ENCODE measurements at places on chromosomes 2 and 18.
A peak's percentile ranks its signal among the peaks of the same experiment; 100 is the strongest.

GRCh38 chr2:194826241-194826640, 830.8 kb upstream of the SLC39A10 start:
- DNase-seq = no peak

DNA sequence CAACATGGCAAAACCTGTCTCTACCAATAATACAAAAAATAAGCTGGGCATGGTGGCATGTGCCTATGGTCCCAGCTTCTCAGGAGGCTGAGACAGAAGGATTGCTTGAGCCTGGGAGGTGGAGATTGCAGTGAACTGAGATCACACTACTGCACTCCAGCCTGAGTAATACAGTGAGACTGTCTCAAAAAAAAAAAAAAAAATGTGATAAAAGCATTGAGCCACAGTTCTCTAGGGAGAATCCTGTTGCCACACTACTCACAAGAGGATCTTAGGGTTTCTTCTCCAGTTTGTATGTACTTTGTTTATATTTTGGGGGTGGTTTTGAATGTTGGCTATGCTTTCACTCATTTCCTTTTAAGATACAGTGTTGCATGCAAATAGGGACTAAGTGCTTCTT, 62.0 kb downstream of the TMEM185B start:
- DNase-seq = no peak

- no peak for DNase-seq
Measured at GRCh38 chr2:195360242-195360641, 296.8 kb upstream of the SLC39A10 start.

DNA sequence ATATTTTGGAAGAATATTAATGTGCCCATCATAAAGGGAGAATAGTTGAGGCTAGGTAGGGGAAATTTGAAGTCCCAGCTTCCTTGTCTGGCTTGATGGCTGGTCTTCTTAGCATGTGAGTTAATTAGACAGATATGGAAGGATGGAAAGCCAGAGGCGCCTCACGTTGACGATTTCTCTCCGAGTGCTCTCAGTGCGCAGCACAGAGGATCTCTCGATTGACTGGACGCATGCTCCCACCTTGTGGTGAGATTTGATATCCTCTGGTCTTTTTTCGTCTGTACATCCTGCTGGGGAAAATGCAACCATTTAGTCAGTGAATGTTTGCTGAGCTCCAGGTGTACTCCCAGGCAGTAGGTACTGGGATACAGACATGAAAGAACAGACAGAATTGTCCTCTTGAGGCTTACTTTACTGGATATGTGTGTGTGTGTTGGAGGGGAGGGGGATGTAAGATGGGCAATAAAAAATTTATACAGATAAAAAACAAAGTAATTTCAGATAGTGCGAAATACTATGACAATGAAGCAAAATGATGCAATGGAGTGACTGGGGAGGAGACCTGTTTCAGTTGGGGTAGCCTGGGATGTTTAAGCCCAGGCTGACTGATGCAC, 66.9 kb upstream of the ZNG1B start:
- peak; percentile 86 for DNase-seq

- DNase-seq = peak; percentile 44
Measured at GRCh38 chr2:218852911-218853667, 6.5 kb upstream of the WNT6 start.

DNA sequence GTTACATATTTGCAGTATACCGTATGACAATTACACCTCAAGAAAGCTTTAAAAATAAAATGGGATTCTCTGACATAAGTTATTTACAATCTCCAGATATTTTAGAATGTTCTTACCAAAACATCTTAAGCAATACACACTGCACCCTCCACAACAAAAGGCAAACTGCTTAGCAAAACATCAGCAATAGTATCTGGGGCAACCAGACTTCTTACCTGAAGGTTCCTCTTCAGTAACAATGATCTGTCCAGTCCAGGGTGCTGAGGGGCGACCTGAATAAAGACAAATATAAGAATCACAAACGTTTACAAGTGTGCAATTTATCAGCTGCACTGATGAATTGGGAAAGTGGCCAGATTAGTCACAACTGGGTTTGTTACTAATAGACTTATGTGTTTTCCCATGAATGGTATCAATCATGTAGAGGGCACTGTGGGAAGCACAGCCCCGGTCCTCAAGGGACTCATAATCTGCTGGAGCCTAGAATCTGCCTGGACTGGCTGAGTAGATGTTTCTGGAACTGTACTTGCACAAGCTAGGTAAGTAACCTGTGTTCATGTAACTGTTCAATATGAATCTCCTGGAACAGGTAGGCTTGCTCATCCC, 70.7 kb downstream of the MYOM1 start:
- peak; percentile 10 for DNase-seq

- no peak for DNase-seq
Measured at GRCh38 chr2:172052000-172052983, 33.0 kb upstream of the DLX1 start.

GRCh38 chr2:196702641-196703040, 63.1 kb downstream of the CCDC150 start:
- DNase-seq = no peak

GRCh38 chr2:98985905-98986666, 50.1 kb upstream of the CRACDL start:
- DNase-seq = no peak

DNA sequence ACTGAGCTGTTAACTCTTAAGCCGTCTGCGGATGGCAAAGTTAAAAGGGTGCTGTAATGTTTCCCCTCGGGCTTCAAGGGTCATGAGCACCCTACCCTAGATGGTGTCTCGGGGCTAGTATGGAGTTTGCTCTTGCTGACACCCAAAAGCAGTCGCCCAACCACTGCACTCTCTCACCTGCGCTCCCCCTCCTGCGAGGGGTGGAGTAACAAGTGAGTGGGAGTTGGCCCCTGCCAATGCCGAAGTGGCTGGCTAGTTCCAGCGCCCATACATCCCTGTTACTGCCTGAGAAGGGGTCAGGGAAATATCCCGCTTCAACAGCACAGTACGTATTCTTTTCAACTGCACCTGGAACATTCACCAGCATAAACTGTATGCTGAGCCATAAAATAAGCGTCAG, 47.5 kb downstream of the FAM117B start:
- DNase-seq = no peak

DNA sequence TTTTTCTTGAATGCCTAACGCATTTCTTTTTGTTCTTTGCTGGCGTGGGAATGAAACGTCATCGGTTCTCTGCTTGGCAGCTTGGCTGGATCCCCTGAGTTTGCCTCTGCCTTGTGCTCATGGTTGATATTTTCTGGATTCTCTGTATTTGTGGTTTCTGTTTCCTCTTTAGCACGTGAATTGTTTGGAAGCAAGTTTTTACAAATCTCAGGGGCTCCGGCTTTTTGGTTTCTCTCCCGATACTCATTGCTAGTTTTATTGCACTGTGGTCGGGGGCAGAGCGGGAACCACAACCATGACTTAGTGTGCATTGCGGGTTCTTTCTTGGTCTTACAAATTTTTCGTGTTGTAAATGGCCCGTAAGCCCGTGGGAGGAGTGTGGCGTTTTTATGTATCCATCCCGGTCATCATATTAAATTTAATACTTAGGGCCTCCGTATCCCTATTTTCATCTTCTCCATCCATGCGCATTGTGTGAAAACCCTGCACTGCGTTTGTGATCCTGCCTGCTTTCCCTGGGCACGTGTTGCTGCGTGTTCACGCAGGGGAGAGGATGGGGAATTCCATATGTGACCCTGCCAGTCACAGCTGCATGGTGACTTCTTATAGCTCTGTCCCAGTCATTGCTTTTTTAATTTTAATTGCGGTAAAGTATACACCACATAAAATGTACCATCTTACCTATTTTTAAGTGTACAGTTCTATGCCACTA, 9.4 kb downstream of the RAMP1 start:
- no peak for DNase-seq

DNA sequence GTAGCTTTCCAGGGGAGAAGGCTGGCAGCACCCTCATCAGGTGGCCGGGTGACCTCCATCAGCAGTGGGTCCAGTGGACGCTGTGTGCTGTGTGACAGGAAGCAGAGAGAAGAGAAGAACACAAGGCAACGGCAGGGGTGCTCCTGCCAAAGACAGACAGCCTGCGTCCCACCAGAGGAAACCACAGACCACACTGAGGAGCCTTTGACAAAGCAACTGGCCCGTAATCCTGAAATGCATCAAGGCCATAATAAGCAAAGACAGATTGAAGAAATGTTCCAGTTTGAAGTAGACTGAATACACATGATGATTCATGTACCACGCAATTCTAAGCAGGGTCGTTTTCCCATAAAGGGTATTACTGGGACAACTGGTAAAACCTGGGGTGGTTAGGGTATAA, 172.4 kb downstream of the FBXO15 start:
- no peak for DNase-seq

DNA sequence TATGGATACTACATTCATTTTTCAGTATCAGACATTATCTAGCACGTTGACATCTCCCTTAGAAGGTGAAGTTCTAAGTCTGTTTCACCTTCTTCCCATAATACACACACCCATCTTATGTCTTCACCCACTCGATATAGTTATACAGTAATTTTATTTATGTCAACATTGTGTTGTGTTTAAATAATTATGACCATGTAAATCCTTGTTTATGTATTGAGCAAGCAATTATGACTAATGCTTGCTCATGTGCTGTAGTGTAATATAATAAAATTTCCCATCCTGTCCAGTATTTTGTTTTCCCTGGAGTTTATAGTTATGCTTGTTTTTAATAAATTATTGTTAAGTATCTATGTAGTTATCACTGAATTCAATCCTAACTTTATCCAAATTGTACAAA, 163.2 kb downstream of the MTX2 start:
- no peak for DNase-seq

- no peak for DNase-seq
Measured at GRCh38 chr2:199414001-199414400, 43.7 kb downstream of the SATB2 start.

DNA sequence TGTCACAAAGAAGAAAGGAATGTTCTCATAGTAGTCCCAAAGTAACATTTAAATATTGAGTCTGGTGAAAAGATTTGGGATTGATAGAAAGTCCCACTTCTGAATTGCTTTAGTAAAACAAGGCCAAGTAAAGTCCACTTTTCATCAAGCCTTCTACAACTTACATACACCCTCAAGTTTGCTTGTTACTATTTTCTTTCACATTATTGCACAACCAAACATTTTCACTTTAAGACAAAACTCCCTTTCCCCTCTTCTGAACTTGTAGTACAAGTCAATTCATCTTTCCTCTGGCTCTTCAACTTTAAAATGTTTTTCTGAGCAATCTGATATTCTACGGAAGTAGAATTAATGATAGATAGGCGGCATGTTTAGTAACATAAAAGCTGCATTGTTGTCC, 11.0 kb downstream of the MAIP1 start:
- DNase-seq = no peak

GRCh38 chr2:27323596-27324285, 844 bp upstream of the MPV17 start:
- DNase-seq = peak; percentile 18

GRCh38 chr2:43531251-43531650, 64.6 kb downstream of the THADA start:
- DNase-seq = no peak

GRCh38 chr2:228261546-228261945, 80.1 kb upstream of the SPHKAP start:
- no peak for DNase-seq

- DNase-seq = peak; percentile 63
Measured at GRCh38 chr2:42036413-42036812, 11.4 kb upstream of the PKDCC start.

GRCh38 chr2:241188361-241189092, at the start of gene ANO7:
Gene ANO7, plus strand, starts transcription at chr2:241188677. Its CDS starts 1,387 bp downstream, at chr2:241190064.
- peak; percentile 41 for DNase-seq

DNA sequence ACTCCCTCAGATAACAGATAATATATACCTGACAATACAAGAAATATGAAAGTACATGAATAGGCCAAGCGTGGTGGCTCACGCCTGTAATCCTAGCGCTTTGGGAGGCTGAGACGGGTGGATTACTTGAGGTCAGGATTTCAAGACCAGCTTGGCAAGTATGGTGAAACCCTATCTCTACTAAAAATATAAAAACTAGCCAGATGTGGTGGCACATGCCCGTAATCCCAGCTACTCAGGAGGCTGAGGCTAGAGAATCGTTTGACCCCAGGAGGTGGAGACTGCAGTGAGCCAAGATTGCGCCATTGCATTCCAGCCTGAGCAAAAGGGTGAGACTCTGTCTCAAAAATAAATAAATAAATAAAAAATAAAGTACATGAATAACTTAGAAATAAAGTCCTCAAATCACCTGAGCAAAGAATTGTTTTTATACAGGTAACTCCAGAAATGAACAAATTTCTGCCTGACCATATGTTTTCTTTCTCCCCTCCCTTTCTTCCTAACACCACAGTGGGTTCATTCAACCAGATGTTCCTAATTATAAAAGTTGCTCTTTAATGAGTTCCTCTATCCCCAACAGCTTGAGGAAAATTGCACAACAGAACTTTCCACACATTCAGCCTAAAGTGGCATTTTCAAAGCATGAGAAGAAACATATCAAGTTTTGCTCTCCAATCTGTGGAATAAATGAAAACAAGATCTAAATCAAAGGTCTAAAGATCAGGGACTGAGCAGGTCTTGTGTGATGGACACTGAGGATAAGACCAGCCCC, 33.6 kb upstream of the AP1S3 start:
- DNase-seq = no peak

GRCh38 chr2:239253701-239254436, 147.0 kb downstream of the HDAC4 start:
- DNase-seq = no peak

- no peak for DNase-seq
Measured at GRCh38 chr2:85264471-85264870, 63.3 kb downstream of the TGOLN2 start.

DNA sequence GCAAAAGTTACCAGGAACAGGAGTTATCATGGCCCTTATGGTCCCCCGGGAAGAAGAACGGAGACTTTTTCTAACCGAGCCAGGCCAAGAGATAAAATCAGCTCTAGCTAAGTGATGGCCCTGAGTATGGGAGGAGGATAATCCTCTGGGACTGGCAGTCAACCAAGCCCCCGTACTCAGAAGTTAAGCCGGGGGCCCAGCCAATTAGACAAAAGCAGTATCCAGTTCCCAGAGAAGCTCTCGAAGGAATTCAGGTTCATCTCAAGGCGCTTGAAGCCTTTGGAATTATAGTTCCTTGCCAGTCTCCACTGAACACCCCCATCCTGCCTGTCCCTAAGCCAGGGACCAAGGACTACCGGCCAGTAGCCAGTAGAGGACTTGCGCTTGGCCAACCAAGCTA, 365.3 kb upstream of the TCF4 start:
- no peak for DNase-seq

- DNase-seq = no peak
Measured at GRCh38 chr18:79598633-79599175, 80.9 kb upstream of the CTDP1 start.

- no peak for DNase-seq
Measured at GRCh38 chr2:145547620-145548019, 1027.7 kb upstream of the ZEB2 start.

DNA sequence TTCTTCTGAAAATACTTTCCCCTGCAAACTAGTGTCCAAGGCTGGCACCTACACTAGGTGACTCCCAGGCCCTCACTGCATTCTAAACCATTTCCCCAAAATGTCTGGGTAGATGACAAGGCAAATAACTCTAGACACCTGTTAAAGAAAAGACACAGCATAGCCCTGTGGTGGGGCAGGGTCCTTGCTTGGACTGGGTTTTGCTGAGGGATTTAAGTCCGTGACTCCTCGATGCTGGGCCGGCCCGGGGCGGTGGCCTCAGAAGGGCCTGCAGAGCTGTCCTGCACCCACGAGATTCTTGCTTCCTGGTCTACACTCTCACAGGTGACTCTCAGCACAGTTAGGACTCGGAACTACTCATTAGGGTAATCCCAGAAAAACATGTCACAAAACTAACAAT, 55.2 kb downstream of the MBP start:
- DNase-seq = no peak

GRCh38 chr18:23578067-23578701, 8.1 kb downstream of the NPC1 start:
- DNase-seq = no peak
